ENCODE measurements at places on chromosomes 4 and X. TPM values are rescaled to one million over a fixed set of nuclear protein-coding genes. Genes with fewer than 3 reads are reported as not detected.

DNA sequence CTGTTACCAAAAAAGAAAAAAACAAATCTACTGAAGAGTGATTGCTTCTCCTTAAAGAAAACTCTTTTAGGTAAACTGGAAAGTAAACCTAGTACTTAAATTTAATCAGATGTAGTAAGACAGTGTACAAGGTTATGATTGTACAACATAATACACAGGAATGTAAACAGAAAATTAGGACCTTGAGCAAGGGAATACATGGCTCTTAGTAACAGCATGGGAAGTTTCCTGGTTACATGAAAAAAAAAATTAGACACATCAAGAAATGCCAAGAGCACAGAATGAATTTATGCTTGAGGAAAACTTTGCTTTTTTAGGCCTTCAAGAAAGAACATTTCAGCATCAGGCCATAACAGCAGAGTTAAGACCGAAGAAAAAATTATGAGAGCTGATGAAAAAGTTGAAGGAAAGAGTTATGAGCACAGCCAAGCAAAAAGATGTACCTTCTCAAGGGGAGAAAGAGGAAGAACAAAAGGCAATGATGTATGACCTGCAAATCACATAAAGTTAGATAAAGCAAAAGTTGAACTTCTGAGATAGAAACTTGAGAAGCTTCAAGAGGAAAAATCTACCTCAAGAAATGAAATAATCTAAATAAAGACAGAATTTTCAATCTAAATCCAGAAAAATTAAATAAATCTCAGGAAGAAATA, 311.6 kb downstream of the GALNTL6 start:
- no peaks in the 10 kb centered on the region for H3K36me3 ChIP-seq
- DNase-seq, result no peak
- no peaks in the 10 kb centered on the region for H3K4me1 ChIP-seq
- no peak overlapping the region for H3K4me3 ChIP-seq
- H3K27me3 ChIP-seq, result no peaks in the 10 kb centered on the region

- DNase-seq, result peak; percentile 68
- no peak overlapping the region for H3K4me3 ChIP-seq
- no peaks in the 10 kb centered on the region for H3K4me1 ChIP-seq
These were observed 46.0 kb upstream of the TMPRSS11F start for GRCh38 chr4:68175562-68176155.

- H3K27me3 ChIP-seq, result no peaks in the 10 kb centered on the region
- no peak overlapping the region for H3K4me3 ChIP-seq
- no peak overlapping the region for H3K27ac ChIP-seq
- no peak for DNase-seq
- H3K36me3 ChIP-seq, result no peaks in the 10 kb centered on the region
- no peaks in the 10 kb centered on the region for H3K4me1 ChIP-seq
These were observed 700.7 kb downstream of the PCDH18 start for GRCh38 chr4:136831553-136831952.

CENPVL2 gene
- total RNA-seq, result not detected

DNA sequence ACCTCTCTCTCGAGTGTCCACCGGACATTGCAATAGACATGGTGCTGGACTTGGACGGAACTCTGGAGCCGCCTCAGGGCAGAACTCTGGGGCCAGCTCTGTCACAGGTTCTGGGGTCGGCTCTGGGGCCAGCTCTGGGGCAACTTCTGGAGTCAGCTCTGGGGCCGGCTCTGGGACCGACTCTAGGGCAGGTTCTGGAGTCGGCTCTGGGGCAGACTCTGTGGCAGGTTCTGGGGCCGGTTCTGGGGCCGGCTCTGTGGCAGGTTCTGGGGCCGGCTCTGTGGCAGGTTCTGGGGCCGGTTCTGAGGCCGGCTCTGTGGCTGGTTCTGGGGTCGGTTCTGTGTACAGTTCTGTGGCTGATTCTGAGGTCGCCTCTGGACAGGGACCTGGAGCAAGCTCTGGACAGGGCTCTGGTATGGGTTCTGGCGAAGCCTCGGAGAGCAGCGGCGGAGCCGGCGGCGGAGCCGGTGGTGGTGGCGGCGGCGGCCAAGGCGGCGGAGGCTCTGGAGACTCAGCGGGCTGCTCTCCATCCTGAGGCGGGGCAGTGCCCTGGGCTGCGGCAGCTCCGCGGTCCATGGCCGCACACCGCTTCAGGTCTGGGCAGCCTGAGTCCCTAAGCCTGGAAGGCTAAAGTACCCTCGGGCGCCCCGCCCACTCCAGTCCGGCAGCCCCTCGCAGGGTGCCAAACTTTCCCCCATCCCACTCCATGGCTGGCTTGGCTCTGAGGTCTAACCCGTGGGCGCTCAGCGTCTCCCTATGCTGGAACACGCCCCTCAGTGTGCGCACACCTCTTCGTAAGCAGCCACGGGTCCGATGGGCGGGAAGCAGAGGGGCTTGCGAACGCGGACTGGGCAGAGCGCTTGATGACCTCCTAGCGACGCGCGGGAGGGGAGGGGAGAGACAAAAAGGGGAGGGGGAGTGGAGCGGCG, at the start of gene DGKK:
DGKK (minus strand) TSS at position 723 of the 929 bp plus-strand sequence; CDS start at position 576, 147 bp downstream.
- DNase-seq, result peak; percentile 68
- no peaks in the 10 kb centered on the region for H3K4me1 ChIP-seq

- H3K4me1 ChIP-seq, result peaks cover 30% of the 10 kb centered on the region
- no peaks in the 10 kb centered on the region for H3K36me3 ChIP-seq
- DNase-seq, result no peak
- H3K4me3 ChIP-seq, result no peak overlapping the region
These were observed 210.7 kb upstream of the PPP1R2C start for GRCh38 chrX:42988700-42989099.

DNA sequence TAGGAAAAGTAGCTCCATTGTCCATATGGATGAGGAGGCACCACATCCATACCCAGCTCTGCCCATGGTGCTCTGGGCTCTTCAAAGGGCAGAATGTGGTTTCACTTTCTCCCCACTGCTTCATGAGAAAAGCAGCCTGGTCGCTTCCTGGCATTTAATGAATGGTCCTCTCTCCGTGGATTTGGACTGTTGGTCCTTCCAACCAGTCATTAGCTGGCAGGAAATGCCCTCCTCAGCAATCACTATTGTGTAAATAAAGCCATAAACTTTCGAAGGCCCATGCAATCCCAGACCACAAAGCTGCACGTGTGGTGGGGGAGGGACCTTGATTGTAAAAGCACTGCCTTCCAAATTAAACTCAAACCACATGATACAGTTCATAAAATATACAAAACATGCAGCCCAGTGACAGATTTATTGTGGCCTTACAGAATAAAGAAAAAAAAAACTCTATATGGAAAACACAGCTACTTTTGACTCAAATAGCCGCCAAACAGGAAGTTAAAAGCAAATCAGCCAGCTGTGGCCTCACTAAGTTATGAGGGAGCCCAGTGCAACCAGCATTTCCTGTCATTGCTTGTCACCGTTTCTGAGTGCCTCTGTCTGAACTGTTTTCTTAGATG, 8.1 kb downstream of the MBNL3 start:
- no peaks in the 10 kb centered on the region for H3K27me3 ChIP-seq
- 0 out of 2 replicates have a peak, but pooled peaks cover 5% of the 10 kb centered on the region for H3K4me1 ChIP-seq
- H3K36me3 ChIP-seq, result no peaks in the 10 kb centered on the region
- no peak for DNase-seq
- H3K27ac ChIP-seq, result no peak overlapping the region

DNA sequence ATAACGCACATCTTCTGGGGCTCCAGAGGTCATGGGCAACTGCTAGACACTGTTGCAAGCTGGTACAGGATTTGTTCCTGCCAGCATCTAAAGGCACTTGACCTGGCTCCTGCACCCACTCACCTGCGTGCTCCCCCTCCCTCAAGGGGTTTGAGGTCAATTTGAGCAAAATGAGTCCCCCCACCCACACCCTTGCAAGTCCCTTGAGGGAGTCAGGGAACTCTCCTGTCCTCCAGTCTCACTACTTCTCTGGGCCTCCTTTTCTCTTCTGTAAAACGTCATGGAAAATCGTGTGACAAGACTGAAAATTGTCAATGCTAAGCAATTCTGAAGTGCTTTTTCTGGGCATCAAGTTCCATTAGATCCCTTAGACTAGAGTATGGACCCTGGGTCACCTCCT, 39.9 kb upstream of the PGK1 start:
- no peak overlapping the region for H3K27ac ChIP-seq
- no peaks in the 10 kb centered on the region for H3K4me1 ChIP-seq
- no peak overlapping the region for H3K4me3 ChIP-seq
- no peak for DNase-seq
- H3K27me3 ChIP-seq, result no peaks in the 10 kb centered on the region

MAGEC1 gene
- not detected for total RNA-seq

GRCh38 chr4:182547435-182547834, 304.2 kb downstream of the TENM3 start:
- no peak overlapping the region for H3K27ac ChIP-seq
- no peaks in the 10 kb centered on the region for H3K27me3 ChIP-seq
- DNase-seq, result no peak
- H3K36me3 ChIP-seq, result no peaks in the 10 kb centered on the region

DNA sequence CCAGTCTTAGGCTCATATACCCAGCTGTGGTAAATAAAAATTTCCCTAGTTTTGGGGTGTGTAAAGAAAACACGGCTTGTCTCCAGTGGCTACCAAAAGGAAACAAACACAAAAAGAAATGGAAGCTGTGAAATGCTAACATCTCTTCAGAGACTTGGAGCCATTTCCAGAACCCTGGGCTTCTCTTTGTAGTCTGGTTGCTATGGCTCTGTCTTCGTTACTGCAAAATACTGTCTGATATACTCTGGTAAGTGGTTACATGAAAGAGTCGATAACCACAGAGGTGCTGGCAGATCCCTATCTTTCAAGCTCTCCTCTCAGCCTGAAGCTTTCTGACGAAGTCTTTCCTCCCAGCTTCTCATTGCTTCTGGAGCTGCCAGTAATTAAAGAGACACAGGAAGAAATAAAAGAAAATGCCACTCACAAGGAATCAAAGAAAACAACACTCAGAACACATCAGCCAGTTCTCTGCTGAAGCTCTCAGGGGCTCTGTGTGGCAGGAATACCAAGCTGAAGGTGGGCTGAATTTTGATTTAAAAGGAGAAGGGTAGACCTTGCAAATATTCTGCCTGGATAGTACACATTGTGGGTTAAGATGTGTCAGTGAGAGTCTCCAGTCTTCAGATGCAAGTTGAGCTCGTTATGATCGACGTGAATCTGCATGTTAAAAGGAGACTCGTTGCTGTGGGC, 107.6 kb upstream of the FAM9C start:
- no peak for DNase-seq
- no peaks in the 10 kb centered on the region for H3K4me1 ChIP-seq
- no peak overlapping the region for H3K4me3 ChIP-seq
- no peaks in the 10 kb centered on the region for H3K36me3 ChIP-seq
- no peak overlapping the region for H3K27ac ChIP-seq
- H3K27me3 ChIP-seq, result no peaks in the 10 kb centered on the region

DNA sequence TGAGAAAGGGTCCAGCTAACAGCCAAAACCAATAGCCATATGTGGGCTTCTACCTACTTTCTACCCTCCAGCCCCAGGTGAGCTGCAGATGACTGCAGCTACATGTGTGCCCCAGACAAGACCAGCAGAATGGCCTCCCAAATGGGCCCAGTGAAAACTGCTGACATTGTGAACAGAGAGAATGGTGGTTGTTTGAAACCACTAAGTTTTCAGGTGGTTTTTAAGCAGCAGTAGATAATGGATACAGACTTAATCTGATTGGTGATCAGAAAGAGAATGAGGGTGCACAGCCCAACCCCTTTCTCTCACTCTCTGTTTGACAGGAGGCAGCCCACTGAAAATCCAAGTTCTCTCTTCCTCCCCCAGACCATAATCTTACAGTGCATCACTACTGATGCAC, 42.5 kb upstream of the BBS12 start:
- H3K36me3 ChIP-seq, result no peaks in the 10 kb centered on the region
- no peak for DNase-seq
- peaks cover 5% of the 10 kb centered on the region for H3K4me1 ChIP-seq
- H3K27me3 ChIP-seq, result no peaks in the 10 kb centered on the region
- H3K4me3 ChIP-seq, result no peak overlapping the region

- no peaks in the 10 kb centered on the region for H3K36me3 ChIP-seq
- H3K27me3 ChIP-seq, result no peaks in the 10 kb centered on the region
- H3K4me1 ChIP-seq, result no peaks in the 10 kb centered on the region
- no peak for DNase-seq
- no peak overlapping the region for H3K27ac ChIP-seq
- H3K4me3 ChIP-seq, result no peak overlapping the region
These were observed 377.9 kb downstream of the FAM133A start for GRCh38 chrX:94051926-94052325.

DNA sequence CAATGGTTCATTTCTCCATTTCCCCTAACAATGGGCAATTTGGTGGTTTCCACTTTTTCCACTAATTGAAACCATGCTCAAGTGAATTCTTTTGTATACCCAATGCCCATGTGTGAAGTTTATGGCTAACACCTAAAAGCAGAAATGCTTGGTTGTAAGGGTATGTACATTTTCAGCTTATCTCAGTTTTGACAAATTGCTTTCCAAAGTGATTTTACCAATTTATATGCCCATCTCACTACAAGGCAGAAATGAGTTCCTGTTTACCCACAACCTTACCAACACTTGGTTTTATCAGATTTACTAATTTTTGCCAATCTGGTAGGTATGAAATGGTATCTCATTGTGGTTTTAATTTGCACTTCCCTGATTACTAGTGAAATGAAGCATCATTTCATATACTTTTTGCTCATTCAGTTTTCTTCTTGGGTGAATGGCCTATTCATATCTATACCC, 14.8 kb downstream of the GPR34 start:
- no peak for DNase-seq
- no peaks in the 10 kb centered on the region for H3K27me3 ChIP-seq
- no peaks in the 10 kb centered on the region for H3K36me3 ChIP-seq

CT83 gene
- not detected for total RNA-seq

SLC26A1 gene
- total RNA-seq, result 9.6 TPM
